ENCODE measurements at places on chromosomes 3 and 15.

GRCh38 chr3:54069961-54070360 is 52.4 kb upstream of the CACNA2D3 start:
- no peaks in the 10 kb centered on the region for H3K4me1 ChIP-seq
- DNase-seq, result no peak

GRCh38 chr3:88084097-88084501 is 25.0 kb downstream of the ZNF654 start:
- no peak for DNase-seq
- no peak overlapping the region for H3K27ac ChIP-seq
- no peaks in the 10 kb centered on the region for H3K4me1 ChIP-seq

- DNase-seq, result no peak
- H3K27ac ChIP-seq, result no peak overlapping the region
- no peaks in the 10 kb centered on the region for H3K27me3 ChIP-seq
- no peak overlapping the region for H3K4me3 ChIP-seq
- H3K36me3 ChIP-seq, result no peaks in the 10 kb centered on the region
These were observed 8.6 kb upstream of the TEX9 start for GRCh38 chr15:56356616-56357015.

DNA sequence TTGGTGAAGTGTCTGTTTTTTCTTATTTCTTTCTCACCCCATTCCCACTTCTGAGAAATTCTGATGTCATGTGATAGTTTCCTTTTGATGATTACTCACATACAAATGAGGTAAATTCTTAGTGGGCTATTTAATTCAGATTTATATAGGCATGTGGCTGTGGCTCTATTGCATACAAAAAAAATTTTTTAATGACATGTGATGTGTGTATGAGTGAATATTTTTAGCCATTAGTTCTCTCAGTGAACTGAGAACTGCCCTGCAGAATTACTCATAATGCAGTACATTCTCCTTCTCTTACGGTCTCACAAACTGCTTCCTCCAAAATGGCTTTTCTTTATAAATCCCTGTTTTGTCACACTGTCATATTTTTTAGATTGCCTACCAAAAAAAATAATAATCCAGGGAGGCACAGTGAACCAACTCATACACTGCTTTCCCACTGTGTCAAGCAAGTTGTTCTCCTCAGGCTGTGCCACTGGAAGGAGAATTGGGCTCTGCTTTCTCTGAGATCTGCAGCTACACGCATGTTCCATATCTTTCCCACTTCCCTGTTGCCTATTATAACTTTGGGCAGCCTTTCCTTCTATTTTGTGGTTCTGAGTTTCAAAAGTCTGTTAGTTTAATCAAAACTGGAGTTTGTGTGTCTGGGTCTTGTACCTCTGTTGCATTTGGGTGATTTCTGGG is 415.7 kb upstream of the THBS1 start:
- no peaks in the 10 kb centered on the region for H3K36me3 ChIP-seq
- H3K27ac ChIP-seq, result no peak overlapping the region
- no peak for DNase-seq
- H3K4me3 ChIP-seq, result no peak overlapping the region
- H3K4me1 ChIP-seq, result no peaks in the 10 kb centered on the region

DNA sequence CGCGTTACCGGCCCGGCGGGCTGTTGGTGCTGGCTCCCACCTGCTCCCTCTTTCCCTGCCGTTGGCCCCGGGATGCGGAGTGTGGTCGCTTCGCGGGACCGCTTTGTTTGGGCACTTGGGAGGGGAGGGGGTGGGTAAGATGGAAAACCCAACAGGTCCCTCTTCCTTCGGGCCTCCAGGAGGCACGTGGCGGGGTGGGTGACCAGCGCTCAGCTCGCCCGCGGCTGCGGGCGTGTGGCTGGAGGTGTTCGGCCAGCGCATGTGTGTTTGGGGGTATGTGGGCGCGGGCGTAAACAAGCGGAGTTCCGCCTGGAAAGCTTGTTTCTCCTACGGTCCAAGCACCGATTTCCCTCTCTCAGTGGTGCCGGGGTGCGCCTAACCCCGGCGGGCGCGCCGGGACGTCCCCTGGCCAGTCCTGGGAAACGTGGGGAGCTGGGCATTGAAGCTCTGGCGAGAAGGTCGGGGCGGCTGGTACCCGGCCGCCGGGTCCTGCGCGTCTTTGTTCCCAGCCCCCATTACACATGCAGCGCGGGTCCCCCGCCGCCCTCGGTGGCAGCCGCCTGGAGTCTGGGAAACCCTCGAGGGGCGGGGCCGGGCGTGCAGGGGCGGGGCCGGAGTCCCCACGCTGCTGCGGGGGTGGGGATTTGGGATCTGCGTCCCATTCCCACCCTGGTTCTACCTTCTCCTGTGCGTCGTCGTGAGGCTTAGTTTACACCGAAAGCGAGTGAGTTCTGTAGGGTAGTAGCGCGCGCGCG is 1.4 kb downstream of the ACVR2B start:
- no peaks in the 10 kb centered on the region for H3K27me3 ChIP-seq
- H3K4me3 ChIP-seq, result peak overlapping the region; percentile 89
- H3K4me1 ChIP-seq, result peaks cover 23% of the 10 kb centered on the region
- peak overlapping the region; percentile 81 for H3K27ac ChIP-seq
- peak; percentile 64 for DNase-seq

GRCh38 chr15:30062881-30063280 is 19.9 kb upstream of the GOLGA8J start:
- DNase-seq, result no peak
- H3K4me3 ChIP-seq, result no peak overlapping the region
- H3K4me1 ChIP-seq, result peaks cover 21% of the 10 kb centered on the region
- H3K36me3 ChIP-seq, result no peaks in the 10 kb centered on the region
- no peaks in the 10 kb centered on the region for H3K27me3 ChIP-seq
- no peak overlapping the region for H3K27ac ChIP-seq

DNA sequence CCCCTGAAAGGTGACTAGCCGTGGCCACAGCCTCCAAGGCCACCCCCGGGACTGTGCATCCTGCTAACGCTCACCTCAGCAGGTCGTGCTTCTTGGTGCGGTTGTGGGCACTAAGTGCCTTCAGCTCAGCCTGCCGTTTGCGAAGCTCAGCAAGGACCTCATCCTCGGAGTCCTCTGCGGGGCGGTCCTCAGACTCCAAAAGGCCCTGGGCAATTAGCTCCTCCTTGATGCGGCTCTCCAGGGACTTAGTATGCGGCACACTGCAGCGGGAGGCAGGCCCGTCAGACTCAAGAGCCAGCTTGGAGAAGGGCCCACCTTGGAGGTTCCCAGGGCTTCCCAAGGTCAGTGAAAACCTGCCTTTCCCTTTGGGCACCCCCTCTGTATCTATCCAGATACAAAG is 8.3 kb downstream of the TADA3 start:
- peaks cover 5% of the 10 kb centered on the region for H3K36me3 ChIP-seq
- H3K27ac ChIP-seq, result no peak overlapping the region
- DNase-seq, result no peak
- no peaks in the 10 kb centered on the region for H3K4me1 ChIP-seq

DNA sequence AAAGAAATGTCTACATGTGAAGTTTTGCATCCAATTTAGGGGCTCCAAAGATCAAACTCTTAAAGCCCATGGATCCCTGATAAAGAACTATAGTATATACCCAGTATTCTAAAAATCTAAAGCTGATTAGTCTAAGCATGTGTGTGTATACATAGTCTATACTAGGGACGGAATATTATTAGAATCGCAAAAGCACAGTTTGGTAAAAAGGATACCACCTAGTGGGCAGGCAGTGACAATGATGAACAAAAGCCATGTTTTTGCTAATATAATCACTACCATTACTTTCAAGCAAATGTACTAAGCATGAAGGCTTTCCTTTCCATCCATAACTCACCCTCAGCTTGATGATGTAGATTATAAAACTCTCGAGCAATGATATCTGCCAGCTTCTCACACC is 16.5 kb downstream of the POLQ start:
- no peaks in the 10 kb centered on the region for H3K4me1 ChIP-seq
- no peak overlapping the region for H3K27ac ChIP-seq
- H3K36me3 ChIP-seq, result no peaks in the 10 kb centered on the region
- no peaks in the 10 kb centered on the region for H3K27me3 ChIP-seq

DNA sequence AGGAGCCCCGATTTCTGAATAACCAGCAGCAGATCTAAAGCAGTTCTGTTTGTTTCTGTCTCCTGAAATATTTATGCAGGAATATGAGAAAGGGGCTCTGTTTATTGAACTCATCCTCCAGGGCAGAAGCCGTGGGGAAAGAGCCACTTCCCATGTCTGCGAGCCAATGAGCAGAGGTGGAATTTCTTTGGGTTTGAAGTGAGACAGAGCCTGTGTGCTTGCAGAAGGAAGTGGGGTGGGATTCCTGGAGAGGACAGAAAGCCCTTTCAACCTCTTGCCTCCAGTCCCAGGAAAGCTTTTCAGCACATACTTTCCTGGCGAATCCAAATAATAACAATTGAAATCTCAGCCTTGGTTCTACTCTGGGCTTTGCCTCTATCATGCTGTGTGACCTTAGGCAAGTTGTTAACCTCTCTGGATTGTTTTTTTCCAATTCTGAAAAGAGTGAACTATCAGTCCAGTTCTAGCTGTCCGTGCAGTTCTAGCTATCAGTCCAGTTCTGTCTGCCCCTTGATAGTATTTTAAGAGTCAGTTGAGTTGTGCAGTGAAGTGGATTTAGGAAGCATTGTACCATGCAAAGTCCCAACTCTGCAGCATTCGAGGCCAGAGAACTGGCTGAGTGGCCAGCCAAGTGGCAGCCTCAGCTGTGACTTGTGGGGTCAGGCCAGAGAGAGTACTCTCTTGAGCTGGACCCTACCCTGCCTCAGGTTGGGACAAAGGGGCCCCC is 15.9 kb downstream of the CORO2B start:
- no peak for DNase-seq

- no peaks in the 10 kb centered on the region for H3K4me1 ChIP-seq
- no peaks in the 10 kb centered on the region for H3K27me3 ChIP-seq
- H3K4me3 ChIP-seq, result no peak overlapping the region
- no peaks in the 10 kb centered on the region for H3K36me3 ChIP-seq
- DNase-seq, result no peak
- H3K27ac ChIP-seq, result no peak overlapping the region
These were observed 250.6 kb downstream of the MBNL1 start for GRCh38 chr3:152519376-152519775.

GRCh38 chr3:194637541-194638400 is 4.6 kb upstream of the TMEM44 start:
- H3K27me3 ChIP-seq, result no peaks in the 10 kb centered on the region
- DNase-seq, result no peak
- H3K27ac ChIP-seq, result no peak overlapping the region
- H3K4me1 ChIP-seq, result peaks cover 1% of the 10 kb centered on the region

DNA sequence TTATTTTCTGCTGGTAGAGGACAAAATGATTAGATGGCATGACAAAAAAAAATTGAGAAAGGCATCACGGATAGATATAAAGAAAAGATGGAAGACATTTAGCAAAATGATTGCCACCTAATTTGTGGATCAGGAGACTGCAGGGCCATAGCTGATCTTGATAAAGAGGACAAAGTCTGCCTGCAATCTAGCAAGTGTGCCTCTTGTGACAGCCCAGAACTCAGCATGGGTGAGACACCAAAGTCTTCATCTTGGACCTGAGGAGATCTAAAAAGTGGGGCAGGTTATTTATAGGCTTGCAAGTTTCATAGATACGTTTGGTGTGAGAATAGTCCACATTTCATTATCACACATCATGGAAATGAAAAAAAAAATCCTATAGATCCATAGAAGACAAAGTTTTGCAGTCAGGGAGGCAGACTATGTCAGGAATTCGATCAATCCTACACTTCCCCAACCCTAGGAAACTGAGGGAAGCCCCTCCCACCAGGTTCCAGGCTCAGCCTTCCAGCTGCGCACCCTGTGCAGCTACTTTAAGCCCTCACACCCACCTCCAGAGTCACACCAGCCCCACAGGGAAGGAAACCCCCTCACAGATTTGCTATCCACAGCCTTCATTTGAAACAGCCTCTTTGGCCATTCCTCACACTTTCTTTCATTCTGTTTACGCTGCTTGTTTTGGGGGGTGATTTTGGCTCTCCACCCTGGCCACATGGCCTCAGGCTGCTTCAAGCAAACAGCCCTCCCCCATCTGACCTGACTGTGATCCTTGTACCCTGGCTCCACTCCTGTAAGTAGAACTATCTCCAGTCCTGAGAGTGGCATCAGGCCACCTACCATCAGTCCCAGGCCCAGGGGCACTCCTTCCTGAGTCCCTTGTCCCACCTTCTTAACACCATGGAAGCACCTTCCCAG is 28.1 kb upstream of the KLHL6 start:
- H3K4me1 ChIP-seq, result peaks cover 15% of the 10 kb centered on the region
- no peak overlapping the region for H3K27ac ChIP-seq
- no peak for DNase-seq

All from tibial nerve (tissue), 4 donors.